ENCODE measurements at places on chromosomes 7 and 10.

- DNase-seq = no peak
Measured at GRCh38 chr7:127536741-127537140, 48.7 kb downstream of the GCC1 start.

DNA sequence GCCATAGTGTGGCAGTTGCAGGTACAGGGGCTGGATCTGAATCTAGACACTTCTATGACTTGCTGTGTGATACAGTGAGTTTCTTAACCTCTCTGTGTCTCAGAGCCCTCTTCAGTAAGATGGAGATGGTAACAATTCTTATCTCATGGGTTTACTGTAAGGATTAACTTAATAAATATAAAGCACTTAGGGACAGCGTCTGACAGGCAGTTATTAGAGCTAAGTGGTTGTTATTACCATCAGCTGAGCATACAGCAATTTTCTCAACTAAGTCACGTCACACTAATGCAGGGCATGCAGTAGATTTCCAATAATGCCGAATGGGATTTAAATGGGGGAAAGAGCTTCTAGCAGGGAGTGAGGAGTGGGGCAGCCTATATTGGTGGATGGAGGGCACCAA, 162.6 kb downstream of the SH2D4B start:
- DNase-seq = no peak

- no peak for DNase-seq
Measured at GRCh38 chr10:23630885-23631284, 192.0 kb downstream of the OTUD1 start.

DNA sequence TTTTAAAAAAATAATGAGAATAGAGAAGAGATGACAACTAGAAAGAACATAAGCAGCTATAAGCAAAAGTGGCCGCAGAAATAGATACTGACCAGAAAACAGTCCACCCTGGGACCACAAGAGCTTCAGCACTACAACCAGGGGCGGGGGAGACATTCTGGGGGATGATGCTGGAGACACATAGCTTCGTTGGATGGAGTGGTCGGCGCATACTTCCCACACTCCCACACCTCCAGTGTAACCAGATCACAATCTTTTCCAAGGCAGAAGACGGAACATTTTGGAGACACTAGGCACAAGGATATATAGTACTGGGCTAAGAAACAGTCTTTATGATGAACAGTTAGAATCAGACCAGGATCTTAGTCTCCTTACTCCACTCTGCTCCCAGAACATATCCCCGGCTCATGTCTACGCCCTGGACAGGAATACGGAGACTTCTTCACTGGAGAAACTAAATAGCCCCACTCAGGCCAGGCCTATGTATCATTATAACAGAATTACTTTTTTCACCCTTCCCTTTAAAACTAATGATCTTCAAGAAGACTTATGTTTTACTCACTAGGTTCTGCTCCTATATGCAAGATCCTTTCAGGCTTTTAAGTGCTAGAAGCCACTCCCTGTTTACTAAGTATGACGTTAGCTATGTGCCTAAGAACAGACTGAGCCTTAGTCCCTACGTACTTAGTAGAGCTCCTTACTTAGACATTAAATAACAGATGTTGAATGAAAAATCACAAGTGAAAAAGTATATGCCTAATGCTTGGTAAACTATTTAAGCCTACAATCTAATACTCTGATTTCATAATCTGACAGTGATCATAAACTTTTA, 169.6 kb downstream of the SRPK2 start:
- DNase-seq = no peak

DNA sequence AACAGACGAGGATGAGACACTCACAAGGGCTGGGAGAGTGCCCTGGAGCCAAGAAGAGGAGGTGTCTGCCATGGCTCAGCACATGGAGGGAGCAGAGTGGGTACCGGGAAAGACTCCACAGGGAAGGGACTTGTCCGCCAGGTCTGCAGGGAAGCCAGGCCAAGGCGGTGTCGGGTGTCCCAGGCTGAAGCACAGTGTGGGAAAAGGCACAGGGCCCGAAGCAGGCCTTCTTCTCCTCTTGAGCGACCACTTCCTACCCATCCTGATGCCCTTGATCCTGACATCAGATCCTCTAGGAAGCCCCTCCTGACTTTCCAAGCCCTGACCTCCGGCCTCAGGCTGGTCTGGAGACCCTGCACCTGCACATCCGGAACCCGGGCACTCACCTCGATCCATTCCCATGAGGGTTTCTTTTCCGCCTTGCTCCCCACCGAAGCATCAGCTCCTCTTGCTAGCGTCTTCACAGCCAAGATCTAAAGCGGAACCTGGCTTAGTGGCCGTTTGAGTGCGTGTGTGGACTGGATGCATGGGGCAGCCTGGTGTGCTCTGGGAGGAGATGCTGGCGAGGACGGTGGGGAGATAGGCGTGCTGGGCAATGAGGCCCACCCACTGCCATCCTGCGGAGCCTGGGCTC, 8.5 kb downstream of the CALML3 start:
- no peak for DNase-seq

GRCh38 chr10:8794860-8795259, 740.4 kb downstream of the GATA3 start:
- no peak for DNase-seq

DNA sequence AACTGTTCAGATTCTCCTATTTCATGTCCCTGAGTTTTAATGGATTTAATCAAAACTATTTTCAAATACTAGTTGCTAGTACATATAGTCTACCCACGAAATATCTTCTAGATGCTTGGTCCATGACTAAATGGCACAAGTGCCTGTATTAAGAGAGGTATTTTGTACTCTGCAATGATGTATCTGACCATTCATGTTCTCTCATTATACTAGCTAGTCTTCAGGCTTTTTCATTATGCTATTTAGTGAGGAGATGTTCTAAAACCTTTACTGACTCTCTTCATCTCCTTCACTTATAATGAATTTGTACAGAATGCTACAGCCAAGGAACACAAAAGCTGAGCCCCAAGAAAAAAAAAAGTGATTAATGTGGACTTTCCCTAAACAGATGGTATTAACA, 222.5 kb downstream of the AHR start:
- no peak for DNase-seq

GRCh38 chr10:124318076-124318475, 100.6 kb downstream of the OAT start:
- no peak for DNase-seq

DNA sequence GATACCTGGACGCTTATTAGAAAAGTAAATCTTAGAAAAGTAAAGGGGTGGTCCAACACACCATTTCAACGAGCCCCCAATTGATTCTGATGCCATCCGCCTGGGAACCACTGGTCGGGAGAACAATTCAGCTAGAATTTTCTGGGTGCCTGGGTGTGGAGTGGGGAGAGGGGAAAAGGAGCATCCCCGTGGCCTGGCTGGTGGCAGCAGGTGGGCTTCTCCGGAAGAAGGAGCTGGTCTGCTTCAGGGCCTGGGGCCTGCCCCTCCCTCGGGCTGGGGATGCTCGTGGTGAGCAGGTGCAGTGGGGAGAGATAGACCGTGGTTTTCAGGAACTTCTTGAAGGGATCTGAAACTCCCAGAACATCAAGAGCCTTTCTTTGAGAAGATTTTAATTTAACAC, 39.9 kb upstream of the DUSP5 start:
- no peak for DNase-seq

DNA sequence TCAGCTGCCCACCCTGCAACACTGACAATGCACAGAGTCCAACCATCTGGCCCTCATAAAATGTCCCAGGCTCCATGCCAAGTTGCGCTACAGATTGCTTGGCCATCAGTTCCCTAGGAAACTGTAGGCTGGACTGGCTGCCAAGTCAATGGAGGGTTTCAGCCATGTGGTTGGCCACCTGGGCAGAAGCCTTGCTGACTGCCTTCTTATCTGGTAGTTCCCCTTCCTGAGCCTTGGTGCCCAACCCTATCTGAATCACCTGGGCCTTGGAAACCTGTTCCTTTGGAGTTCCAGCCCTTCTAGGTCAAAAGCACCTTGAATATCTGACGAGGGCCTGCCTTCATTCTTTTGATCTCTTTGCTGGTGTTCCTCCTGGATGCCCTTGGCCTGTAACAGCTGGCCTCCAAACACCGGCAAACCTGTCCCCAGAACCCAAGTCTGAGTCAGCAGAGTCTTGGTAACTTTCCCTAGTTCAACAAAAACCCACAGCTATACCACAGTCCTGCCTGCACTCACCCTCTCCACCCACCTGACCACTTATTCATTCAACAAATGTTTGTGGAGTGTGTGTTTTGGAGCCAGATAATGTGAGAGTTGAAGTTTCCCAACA, 37.4 kb upstream of the KDM7A start:
- DNase-seq = no peak

DNA sequence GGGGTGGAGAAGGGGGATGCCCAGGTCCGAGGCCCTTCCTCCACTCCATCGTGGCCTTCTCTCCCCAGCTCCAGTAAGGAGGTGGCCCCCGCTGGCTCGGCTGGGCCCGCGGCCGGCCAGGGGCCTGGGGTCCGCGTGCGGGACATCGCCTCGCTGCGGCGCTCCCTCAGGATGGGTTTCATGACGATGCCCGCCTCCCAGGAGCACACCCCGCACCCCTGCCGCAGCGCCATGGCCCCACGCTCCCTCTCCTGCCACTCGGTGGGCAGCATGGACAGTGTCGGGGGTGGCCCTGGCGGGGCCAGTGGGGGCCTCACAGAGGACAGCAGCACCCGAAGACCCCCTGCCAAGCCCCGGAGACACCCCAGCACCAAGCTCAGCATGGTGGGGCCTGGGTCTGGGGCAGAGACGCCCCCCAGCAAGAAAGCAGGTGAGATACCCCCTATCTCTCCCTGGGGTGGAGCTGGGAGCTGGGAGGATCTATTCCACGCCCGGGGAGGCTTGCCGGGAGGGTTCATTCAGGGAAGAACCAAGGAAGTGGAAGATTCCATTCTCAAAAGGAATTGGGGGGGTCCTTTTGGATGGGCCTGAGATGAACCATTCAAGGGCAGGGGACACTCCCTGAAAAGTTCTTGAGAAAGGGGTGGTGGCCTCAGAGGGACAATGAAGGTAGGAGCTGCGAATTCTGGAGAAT, 3.2 kb downstream of the NYAP1 start:
- no peak for DNase-seq

- no peak for DNase-seq
Measured at GRCh38 chr7:114356133-114356532, 58.5 kb upstream of the FOXP2 start.

DNA sequence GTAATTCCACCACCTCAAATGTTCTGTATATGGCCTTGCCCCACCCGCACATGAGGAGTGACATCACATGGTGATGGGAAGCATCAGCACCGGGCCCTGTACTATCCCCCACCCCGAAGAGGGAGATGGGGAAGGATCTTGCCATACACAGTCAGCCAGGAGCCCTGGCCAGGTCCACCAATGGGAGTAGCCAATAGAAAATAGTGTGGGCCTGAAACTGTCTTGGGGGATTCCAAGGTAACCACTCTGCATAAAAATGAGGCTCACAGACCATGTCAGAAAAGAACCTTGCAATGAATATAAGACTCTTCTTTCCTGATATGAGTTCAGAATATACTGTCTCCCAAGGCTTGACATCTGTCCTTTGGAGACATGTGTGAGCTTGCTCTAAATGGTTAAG, 51.1 kb downstream of the ADRB1 start:
- no peak for DNase-seq

DNA sequence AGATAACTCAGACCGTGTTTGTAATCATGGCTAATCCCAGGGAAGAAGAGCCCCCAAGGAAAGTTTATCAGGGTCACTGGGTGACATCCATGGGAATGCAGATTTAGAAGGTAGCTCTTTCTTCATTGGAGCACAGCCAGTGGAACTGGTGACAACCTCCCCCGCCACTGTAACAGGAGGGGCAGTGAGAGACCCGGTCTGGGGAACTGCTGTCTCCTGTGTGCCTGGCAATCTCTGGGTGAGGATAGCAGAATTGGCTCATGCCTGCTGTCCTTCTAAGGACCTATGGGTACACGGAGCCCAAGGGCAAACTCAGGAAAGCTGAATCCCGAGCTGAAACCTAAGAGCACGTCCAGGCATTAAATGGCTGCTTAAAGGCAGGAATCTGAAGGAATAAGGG, 341.6 kb downstream of the ABCA13 start:
- no peak for DNase-seq

GRCh38 chr10:106609470-106610266, 554.8 kb downstream of the SORCS1 start:
- no peak for DNase-seq

GRCh38 chr10:121313119-121313875, 284.9 kb downstream of the FGFR2 start:
- no peak for DNase-seq

DNA sequence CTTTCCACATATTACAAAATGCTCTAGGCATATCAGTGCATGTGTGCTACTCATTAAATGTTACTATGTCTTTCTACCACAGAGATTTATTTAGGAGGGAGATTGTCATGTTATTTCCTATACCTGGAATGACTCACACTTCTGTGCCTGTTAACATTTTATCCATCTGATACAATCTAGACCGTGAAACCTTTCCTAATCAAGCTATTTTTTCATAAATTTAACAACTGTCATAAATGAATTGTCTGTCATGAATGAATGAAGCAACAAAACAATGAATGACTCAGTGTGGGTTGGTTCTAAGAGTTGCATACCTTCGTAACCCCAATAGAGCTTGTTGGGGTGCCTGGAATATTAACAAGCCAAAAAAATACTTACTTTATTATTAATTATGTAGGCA, 554.3 kb downstream of the GRM8 start:
- no peak for DNase-seq

- peak; percentile 51 for DNase-seq
Measured at GRCh38 chr7:5526100-5526905, 102.7 kb upstream of the TNRC18 start.

DNA sequence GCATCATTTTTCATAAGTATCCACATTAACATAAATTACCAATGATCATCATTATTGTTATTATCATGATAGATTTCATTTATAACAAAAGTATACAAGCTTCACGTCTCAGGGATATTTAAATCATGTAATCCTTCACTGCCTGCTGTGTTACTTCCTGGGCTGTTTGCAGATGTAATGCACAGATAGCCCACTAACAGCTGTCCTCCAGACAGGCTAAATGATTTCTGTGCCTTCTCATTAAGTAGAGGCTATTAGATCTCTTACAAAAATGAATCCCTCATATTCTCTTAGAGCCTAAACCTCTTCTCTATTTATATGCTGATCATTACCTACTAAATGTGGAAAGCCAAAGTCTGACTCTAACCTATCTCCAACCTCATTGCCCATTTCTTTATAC, 9.3 kb downstream of the PCLO start:
- DNase-seq = no peak

DNA sequence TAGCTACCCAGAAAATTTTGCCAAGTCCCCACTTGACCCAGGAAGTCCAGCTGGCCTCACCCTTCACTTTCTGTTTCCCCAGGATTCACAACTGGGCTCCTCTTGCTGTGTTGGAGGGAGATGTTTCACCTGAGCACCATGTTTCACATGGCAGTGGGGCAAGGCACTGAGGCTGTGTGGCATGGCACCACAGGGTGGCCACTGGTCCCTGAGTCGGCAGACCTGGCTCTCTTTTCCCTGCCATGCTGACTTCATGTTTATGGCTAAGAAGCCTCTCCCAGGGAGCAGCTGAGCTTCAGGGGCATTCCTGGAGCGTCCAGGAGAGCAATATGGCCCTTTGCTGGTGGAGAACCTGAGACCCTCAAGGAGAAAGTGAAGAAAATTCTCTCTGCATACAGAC, 266.9 kb downstream of the RPS24 start:
- DNase-seq = no peak
